NCI-H2081 (cell line): ENCODE measurements at places on chromosomes 3 and 15.
A peak's percentile ranks its signal among the peaks of the same experiment; 100 is the strongest.

DNA sequence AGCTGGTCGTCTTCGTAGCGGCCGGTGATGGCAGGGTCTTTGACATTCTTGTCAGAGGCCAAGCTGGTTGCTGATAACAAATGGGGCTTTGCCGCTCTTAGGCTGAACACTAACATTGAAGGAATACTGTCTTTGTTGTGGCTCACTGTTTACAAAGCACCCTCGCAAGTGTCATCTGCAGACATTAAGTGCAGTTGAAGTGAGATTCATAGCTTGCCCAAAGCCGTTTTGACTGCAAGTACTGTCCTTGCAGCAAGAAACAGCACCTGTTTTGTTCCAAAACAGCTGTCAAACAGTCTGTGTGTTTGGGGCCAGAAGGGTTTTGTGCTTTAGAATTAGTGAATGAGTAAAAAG lies 568 bp downstream of the SENP2 start:
- no peak for DNase-seq

DNA sequence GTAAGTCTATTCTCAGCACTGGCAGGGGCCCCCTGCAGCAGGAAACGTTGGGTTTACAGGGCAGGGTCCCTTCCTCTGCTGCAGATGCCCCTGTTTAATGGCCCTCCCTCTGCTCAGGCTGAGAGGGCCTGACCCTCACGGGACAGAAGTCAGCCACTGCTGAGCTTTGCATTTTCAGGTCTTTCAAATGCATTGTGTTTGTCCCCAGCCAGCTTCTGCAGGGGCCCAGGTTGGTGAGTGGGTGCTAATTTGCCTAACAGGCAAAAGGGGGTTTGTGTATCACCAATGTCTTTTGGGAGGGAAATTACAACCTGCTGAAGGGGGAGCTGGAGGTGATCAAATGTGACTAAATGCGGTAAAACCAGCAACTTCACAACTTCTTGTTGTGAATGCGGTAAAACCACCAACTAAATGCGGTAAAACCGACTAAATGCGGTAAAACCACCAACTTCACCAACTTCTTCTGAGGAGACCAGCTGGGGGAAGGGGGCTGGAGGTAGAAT lies 44.8 kb upstream of the UBE2E1 start:
- DNase-seq = no peak

DNA sequence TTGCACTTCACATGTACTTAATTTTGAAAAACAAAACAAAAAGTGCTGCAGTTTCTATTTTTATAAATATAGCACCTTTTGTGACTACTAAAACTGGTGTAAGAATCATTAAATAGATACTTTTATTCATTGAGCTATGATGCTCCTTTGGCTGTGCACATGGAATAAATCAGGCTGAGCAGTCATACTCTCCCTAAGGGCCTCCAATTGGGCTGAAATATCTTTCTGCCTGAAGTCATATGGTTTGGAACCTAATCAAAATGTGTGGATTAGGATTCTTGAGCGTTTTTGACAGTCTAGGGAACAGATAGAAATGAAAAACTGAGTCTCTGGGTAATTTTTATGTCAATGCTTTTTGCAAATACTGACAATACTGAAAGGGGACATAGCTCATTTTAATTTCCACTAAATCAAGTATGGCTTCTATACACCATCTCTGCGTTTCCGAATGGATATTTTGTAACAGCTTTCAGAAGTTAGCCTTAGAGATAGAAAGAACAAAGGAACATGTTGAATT lies 392.2 kb upstream of the ROBO1 start:
- DNase-seq = no peak

- no peak for DNase-seq
Observed at GRCh38 chr3:183260167-183260904, 7.3 kb downstream of the B3GNT5 start.

DNA sequence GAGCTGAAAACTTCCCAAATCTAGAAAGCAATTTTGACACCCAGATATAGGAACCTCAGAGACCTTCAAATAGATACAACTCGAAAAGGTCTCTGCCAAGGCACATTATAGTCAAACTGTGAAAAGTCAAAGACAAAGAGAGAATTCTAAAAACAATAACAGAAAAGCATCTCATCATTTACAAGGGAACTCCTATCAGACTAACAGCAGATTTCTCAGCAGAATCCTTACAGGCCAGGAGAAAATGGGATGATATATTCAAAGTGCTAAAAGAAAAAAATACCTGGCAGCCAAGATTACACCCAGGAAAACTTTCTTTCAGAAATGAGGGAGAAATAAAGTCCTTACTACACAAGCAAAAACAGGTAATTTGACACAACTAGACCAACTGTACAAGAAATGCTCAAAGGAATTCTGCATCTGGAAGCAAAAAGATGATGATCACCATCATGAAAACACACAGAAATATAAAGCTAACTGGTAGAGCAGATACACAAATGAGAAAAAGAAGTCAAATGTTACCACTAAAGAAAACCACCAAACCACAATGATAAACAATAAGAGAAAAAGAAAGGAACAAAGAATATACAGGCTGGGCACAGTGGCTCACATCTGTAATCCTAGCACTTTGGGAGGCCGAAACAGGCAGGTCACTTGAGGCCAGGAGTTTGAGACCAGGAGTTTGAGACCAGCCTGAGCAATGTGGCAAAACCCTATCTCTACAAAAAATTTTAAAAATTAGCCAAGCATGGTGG lies 50.4 kb downstream of the ADAM10 start:
- no peak for DNase-seq

DNA sequence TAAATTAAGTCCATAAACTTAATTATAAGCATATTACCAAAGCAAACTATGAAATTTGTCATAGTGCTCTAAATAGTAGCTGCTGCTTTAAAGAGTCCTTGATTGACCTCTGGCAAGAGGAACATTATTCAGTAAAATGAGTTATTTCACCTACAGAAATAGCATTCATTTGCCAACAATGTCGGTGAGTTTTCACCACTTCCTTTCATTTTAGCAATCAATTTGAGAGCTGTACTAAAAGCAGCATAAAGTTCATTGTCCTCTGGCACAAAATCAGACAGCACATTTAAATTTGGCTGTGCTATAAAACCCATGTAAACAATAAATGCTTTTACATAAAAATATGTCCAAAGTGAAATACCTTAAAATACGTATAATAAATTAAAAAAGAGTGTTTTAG lies 1515.7 kb downstream of the SI start:
- DNase-seq = no peak

DNA sequence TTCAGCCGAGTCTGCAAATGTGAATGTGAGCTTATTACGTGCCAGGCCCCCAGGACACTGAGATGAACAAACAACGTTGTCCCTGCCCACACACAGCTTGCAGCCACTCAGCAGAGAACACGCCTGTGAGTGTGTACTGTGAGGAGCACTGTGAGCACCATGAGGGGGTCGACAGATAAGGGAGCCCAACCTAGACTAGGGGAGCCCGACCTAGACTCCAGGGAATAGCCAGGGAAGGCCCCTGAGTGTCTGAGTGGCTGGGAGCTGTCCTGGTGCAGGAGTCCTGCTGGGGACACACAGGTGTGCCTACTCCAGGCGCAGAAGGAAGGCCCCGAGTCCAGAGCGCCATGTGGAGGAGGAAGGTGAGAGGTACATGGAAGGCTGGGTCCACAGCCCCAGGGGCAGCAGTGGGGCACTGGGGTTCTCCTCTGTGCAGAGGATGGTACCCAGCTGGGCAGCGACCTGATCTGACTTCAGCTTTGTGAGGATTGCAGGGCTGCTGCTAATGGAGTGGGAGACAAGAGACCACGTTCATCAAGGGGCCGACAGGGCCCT lies 36.5 kb downstream of the MGLL start:
- peak; percentile 76 for DNase-seq

- DNase-seq = no peak
Observed at GRCh38 chr3:105094588-105094987, 272.1 kb upstream of the ALCAM start.

DNA sequence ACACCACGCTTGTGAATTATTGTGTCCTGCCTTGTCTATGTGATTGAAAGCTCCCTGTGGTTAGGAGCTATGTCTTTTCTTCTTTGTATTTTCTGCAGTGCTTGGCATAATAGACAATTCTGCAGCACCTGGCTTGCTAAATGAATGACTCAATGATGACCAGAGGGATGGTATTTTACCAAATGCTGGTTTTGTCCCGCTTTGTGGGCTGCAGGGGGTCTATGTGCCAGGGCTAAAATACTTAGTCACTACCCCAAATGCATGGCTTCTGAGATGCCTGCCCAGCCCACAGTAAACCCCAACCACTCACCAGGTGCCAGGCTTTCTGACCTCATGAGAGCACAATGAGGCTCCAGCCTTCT lies 50.9 kb downstream of the BOC start:
- no peak for DNase-seq

DNA sequence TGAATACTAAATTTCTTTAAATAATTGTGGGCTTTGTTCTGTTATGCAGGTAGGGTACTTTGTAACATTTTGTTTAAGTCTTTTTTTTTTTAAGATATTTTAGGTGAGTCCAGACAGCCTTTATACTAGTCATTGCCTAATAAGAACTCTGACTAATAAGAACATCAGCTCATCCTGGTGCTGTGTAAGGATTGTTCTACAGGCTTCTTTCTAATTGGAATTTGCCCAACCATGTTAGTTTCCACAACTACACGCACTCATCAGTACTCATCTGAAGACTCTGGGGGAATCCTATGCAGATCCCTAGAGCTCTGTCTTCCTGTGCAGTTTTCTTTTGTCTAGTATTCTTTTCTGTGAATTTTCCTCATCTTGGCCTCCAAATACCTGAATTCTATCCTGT lies 741.8 kb downstream of the IGSF11 start:
- no peak for DNase-seq

- no peak for DNase-seq
Observed at GRCh38 chr3:190481779-190482178, 32.1 kb upstream of the TMEM207 start.

GRCh38 chr15:94287794-94288246 lies 56.5 kb downstream of the MCTP2 start:
- DNase-seq = no peak

- DNase-seq = no peak
Observed at GRCh38 chr3:165158011-165158410, 38.2 kb downstream of the SLITRK3 start.

DNA sequence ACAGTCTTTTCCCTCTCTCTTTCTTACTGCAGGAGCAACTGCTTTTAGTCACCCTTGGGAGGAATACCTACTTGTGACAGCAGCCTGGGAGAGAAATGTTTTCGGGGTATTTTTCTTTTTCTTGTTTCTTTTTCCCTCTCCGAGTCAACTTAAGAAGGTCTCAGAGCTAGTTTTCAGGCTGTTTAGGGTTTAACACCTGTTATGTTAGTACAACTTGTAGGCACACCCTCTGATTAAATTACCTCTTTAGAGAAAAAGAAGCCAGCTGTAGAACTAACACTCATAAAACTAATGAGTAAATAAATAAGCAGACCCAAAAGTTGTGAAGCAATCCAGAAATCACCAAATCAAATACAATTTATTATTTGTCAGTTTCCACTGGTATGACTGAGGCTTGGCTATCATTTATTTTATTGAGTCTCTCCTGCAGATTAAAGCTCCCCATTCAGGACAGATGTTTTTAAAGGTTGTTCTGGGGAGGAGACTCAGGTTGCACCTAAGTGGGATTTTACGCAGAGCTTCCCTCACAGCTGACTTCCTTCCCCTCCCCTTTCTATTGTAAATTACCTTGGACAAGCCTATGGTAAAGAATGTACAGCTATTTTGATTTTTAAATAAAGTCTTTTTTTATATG lies 112.5 kb downstream of the FOXB1 start:
- no peak for DNase-seq

DNA sequence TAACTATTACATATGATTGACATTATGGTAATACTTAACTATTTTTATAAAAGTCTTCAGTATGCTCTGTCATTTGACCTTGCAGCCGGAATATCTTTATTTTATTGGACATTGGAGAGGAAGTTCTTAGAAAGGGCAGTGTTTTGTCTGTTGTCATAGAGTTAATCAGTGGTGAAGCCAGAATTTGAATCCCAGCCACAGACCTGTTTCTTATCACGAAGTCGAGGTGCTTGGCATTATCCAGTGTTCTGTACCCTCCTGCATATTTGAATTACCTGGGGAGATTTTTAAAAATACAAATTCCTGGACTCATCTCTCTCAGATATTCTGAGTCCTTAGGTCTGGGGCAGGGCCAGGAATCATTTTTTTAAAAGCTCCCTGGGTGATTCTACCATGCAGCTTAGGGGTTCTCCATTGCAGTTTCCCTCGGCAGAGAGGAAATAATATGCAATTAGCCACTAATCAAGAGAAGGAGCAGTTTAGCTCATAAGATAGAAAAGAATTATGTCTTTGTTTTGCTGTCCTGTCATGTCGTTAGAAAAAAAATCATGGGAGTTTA lies 195.6 kb upstream of the CFAP20DC start:
- no peak for DNase-seq

DNA sequence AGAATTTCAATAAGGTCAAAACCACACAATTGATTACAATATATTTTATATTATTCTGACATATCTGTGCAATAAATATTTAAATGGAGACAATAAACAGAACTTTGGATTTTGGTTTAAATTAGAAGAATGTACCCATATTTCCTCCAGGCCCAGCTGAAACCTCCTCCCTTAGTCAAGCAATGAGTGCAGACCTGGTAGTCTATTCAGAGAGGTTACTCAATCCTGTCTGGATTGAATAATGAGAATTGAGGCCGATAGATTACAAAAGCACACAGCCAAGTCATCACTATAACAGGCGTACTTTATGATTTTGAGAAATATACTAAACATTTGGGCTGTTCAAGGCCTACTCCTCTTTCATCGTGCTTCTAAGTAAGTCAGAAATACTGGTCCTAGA lies 114.5 kb upstream of the STRIT1 start:
- DNase-seq = no peak

GRCh38 chr15:73240866-73241499 lies 127.8 kb downstream of the HCN4 start:
- DNase-seq = peak; percentile 68

GRCh38 chr15:31325595-31326155 lies 960 bp upstream of the KLF13 start:
- DNase-seq = peak; percentile 70

GRCh38 chr3:196553551-196553950 lies 14.8 kb downstream of the WDR53 start:
- no peak for DNase-seq

DNA sequence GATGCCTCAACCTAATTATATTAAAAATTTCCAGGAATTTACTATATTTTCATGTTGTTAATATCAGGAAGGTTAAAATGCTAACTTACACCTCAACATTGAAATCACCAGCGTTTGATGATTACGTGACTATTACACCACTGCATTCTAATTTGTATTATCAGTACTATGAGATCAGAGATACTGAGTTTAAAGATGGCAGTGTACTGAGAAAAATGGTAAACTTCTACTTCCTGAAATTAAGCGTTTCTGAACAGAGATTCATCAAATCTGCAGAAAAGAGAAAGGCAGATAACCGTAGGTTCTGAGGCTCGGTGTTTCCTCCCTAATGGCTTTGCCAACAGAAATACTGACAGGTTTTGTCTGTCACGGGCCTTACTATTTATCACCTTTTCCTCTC lies 69.9 kb downstream of the CRTC3 start:
- no peak for DNase-seq

DNA sequence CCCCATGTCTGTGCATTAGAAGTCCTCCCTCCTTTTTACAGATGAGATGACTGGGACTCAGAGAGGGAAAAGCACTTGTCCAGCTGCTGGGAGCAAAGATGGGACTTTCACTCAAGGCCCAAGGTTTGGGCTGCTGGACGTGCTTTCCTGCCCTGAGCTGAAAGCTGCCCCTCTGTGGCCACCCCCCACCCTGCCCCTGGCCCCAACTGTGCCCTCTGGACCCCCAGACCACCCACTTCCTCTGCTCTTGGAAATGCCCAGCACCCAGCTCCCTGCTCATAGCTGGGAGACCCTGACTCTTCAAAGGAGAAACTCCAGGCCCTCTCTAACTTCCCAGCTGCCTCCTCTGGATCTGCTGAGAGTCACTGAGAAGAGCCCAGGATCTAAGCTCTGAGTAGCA lies 20.7 kb downstream of the GRIP2 start:
- DNase-seq = no peak
